ENCODE measurements at places on chromosomes 6 and 20.

DNA sequence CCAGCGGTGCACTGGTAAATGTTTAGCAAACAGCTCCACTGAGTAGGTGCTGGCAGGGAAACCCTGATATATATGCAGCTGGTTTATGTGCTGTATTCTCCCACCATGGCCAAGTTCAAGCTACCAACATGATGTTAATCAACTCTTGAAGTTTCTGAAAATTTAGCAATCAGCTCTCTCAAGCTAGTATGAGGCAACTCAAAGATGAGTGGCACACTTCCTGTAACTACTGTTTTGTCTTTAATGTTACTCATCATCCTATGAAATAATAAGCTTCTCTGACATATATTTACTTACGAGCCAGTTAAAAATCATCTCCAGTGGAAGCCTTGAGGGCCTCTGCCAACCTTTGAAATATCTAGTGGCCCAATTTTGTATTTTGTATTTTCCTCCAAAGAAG lies 54.7 kb downstream of the TRMT6 start:
- DNase-seq = no peak

GRCh38 chr6:1144842-1145767 lies 166.8 kb upstream of the FOXQ1 start:
- peak; percentile 93 for DNase-seq

GRCh38 chr20:19767070-19767469 lies 9.0 kb downstream of the RIN2 start:
- no peak for DNase-seq

DNA sequence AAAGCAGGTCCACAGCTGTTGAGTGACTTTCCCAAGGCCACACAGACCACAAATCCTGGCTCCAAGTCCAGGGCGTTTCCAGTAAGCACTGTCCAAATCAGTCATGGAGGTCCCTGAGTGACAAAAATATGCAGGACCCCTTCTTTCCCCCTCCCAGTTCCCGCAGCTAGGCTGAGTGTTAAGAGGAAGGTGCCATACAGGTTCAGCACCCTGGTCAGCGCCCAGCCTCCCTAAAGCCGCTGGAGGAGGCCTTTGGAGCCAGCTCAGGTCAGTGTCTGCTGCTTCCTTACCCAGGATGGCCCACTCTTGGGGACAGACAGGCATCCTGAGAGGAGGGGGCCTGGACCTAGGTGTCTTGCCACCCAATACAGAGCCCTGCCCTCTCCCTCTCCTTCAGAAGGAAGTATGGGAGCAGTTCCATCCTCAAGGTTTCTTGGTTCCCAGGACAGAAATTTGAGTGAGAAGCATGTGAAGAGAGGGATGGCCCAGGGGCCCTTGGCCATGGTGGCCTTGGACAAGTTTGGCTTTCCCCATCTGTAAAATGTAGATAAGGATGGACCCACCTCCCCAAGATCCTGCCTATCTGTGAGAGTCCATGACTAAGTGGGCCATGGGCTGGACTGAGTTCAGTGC lies 13.2 kb downstream of the TMEM74B start:
- DNase-seq = peak; percentile 13

DNA sequence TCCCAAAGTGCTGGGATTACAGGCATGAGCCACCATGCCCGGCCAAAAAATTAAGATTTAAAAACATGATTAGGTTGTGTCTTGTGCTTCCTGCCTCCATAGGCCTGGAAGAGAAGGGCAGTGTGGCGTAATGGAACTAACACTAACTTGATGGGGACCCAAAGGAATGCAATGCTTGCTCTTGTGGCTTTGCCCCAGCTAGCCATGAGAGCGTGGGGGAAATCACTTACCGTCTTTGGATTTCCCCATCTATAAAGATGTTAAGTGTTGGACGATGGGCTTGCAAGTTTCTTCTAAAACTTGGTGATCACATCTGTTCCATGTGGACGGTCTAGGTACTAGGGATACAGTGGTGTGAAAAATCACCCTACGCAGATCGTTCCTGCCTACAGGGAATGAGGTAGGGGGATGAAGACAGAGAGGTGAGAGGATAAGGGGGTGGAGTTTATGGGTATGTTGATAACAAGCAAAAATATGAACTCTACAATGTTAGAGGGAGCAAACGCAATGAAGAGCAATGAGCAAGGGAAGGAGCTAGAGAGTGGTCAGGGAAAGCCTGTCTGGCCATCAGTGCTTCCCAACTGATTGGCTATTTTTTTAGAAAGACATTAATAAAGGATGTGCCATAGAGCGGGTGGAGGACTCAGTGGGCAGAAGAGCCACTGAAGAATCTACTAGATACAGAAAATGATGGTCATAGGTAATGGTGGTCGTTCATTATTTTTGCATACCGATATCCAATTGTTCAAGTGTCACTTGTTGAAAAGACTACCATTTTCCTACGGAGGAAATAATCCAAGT lies 165.2 kb downstream of the BCAS1 start:
- no peak for DNase-seq

- DNase-seq = no peak
Measured at GRCh38 chr20:42945234-42945994, 244.3 kb downstream of the PTPRT start.

All from AG10803 (cell line).